ENCODE measurements at places on chromosomes 7 and 10.

DNA sequence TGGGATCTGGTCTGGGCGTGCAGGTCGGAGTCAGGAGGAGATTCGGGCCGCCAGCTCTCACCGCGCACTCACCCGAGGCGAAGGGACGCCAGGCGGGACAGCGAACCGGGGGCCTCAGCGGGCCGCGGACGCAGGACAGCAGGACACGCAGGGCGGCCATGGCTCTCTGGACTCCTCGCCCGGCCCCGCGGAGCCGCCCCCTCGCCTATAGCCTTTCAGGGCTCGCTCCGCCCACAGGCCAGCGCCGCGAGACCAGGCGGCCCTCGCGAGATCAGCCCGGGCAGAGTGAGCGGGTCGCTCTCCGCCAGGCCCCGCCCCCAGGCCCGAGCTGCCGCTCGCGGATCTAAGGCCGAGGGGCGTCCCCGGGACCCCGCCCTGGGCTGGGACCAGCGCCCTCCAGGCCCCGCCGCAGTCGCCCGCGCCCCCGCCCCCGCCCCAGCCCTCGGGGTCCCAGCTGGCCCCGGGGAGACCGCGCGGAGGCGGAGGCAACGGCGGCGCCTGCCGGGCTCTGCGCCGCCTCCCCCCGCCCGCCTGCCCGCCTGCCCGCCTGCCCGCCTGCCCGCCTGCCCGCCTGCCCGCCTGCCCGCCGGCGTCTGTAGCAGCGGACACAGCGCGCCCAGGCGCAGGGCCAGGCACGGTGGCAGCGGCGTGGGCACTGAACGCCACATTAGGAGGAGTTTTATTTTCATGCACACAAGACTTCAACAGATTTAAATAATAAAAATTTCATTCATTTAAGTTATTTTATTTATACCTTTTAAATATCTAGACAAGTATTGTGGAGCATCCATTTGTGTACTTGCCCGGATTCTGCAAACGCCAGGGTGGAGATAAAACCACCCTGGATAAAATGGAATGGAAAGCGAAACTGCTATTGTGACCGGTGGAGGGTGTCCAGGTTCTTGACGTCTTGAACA, at the start of gene ECHS1:
Gene ECHS1, minus strand, starts transcription at position 181 of the 917 bp plus-strand sequence. Its CDS starts 21 bp downstream, at position 160.
- peak; percentile 88 for DNase-seq

- DNase-seq: no peak
Measured at GRCh38 chr7:148628011-148628410, 37.4 kb downstream of the C7orf33 start.

DNA sequence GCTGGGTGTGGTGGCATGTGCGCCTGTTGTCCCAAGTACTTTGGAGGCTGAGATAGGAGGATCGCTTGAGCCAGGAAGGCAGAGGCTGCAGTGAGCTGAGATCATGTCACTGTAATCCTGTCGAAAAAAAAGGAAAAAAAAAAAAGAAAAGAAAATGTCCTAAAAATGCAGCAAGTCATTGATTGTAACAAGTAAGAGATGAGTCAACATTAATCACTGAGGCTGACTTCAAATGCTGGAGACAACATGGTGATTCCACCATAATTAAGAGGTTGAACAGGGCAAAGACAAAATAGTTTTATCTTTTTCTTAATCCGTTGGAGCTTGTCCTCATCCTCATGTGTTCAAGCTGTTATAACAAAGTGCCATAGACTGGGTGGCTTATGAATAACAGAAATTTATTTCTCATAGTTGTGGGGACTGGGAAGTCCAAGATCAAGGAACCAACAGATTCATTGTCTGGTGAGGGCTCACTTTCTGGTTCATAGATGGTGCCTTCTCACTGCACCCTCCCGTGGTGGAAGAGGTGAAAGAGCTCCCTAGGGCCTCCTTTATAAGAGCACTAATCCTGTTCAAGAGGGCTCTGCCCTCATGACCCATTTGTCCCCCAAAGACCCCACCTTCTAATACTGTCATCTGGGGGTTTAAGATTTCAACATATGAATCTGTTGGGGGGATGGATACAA, 60.3 kb downstream of the TBXAS1 start:
- no peak for DNase-seq

GRCh38 chr10:128734734-128735133, 608.5 kb upstream of the MKI67 start:
- no peak for DNase-seq

DNA sequence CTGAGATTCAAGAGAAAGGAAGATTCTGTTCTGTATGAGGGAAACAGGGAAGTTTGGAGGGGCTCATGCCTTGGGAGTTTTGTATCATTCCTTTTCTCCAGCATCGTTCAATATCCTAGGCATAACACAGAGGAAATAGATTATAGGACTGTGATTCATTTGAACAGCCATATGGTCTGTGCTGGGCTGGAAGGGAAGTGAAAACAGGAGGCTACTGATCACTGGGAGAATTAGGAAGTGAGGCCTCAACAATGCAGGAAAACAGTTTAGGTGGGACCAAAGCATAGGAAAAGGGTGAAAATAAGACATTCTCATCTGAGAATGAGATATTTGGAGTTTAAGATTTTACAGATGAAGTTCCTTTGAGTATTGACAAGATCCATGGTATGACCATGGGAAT, 70.7 kb upstream of the MKX start:
- DNase-seq: no peak

DNA sequence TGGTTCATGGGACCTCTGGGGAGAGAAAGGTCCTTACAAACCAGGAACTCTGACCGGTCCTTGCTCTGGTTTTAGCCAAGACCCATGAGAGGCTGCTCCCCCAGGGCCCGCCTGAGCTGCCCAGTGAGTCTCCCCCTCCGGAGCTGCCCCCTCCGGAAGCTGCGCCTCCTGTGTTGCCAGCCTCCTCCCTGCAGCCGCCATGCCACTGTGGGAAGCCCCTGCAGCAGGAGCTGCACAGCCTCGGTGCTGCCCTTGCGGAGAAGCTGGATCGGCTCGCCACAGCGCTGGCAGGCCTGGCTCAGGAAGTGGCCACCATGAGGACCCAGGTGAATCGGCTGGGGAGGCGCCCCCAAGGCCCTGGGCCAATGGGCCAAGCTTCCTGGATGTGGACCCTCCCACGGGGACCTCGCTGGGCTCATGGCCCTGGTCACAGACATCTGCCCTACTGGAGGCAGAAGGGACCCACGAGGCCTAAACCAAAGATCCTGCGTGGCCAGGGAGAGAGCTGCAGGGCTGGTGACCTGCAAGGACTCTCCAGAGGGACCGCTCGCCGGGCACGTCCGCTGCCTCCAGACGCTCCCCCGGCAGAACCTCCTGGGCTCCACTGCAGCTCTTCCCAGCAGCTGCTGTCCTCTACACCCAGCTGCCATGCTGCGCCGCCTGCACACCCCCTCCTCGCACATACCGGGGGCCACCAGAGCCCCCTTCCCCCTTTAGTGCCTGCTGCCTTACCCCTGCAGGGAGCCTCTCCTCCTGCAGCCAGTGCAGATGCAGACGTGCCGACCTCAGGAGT, 40.1 kb downstream of the ZNF467 start:
- DNase-seq: no peak

DNA sequence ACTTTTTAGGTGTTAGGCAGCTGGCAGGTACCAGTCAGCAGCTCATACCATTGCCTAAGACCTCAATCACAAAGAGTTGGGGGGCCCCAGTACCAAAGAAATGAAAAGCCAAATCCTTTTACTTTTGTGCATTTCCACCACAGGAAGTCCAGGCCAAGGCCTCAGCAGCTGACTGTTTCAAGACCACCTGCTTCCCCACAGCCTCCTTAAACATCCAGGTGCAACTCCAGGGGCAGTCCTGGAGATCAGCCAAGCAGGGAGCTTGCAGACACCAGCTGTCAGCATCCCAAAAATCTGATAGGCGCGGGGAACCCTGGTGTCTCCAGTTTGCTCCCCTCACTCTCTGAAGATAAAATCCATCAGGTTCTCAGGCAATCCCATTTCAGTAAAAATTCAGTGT, 91.5 kb upstream of the EFCAB10 start:
- peak; percentile 81 for DNase-seq

- no peak for DNase-seq
Measured at GRCh38 chr7:153616711-153617325, 435.4 kb upstream of the DPP6 start.

DNA sequence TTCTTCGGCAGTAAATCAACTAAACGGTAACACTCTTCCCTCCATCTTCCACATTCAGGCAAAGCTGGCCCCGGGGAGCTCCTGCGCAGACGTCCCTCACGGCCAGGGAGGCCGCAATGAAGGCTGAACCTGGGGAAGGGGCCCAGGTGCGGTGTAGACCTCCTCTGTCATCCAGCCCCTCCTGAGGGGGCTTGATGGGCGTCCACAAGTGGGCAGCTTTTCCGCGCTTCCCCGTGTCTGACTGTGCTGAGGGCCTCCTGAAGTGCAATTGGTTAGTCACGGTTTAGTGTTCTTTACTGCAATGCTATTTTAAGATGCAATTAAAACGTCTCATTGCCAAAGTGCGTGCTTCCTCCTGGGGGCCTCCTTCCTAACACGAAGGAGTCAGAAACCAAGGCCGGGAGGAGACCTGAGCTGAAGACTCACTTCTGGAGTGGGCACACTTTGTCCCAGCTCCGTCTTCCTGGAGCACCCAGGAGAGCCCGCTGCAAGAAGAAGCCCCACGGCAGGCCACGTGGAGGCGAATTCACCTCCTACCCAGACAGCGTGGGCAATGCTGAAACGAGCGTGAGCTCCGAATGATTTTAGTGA, 173.3 kb downstream of the ELFN1 start:
- DNase-seq: no peak

DNA sequence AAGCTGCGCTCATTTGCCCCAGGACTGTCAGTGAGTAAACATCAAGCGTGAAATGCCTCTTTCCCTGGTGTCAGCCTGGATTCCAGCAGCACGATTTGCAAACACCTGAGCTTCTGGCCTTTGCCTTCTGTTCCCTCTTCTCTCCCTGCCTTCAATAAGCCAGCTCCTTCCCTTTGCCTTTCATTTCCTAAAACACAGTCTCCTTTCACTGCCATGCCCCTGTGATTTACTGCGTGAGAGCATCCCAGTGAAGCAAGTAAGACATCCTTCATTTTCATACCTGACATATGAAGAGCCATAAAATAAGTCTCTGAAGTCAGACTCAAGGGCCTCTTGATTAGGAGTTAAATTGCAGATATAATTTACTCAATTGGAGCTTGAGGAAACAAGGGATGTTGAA, 681.8 kb downstream of the TYW1 start:
- no peak for DNase-seq

DNA sequence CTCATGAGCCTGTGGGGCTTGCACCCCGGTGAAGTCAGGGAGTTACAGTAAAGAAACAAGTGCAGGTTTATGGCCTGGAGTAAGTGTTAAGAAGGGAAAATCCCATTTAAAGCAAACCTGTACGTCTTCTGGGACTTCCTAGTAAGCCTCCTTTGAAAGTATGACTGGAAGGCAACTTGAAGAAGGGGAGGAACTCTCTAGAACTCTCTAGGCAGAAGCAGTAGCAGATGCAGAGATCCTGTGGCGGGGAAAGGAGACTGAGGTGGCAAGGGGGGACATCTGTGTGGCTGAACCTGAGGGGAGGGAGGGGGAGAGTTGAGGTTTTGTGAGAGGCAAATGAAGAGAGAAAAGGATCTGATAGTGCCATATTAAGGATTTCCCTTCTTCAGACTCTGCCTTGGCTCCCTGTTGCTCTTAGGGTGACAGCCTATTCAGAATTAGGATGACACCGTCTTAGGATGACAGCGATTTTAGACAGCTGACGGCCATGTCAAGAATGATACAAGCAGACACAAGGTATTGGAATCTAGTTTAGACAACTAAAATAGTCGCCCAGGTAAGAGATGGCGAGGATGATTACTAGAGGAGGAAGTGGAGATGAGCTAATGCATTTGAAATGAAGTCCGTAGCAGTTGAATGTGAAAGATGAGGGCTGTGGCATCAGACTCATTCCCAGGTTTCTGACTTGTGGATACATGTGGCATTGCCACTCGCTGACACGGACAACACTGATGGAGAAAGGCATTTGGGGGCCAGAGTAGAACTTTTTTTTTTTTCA, 29.0 kb downstream of the CUL1 start:
- no peak for DNase-seq

DNA sequence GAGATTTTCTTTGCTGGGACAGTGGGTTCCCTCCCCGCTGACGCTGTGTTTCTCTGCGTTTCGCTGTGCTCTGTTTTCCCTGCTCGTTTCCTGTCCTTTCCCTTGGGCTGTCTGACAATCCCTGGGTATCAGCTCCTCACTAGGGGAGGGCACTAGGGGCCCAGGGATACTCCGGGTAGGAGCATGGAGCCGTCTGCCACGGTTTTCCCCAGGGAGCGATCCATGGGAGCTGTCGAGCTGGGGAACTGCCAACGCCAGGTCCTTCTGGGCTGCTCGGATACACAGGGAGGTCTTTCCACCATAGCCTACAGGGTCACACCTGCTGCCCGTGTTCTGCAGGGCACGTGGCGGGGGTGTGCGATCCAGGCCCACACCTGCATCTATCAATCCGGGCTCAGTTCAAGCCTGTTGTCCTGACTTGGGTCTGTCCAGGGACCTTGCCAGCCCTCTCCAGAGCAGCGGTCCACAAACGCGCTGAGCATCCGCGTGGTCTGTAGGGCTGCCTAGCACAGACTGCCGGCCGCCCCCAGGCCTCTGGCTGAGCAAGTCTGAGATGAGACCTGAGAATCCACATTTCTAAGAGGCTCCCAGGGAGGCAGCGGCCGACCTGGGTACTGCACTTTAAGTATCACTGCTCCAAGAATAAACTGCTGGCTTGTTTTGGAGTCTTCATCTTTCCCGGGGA, 263.1 kb downstream of the ELFN1 start:
- DNase-seq: peak; percentile 90

GRCh38 chr10:132504501-132505272, 32.9 kb upstream of the INPP5A start:
- no peak for DNase-seq

DNA sequence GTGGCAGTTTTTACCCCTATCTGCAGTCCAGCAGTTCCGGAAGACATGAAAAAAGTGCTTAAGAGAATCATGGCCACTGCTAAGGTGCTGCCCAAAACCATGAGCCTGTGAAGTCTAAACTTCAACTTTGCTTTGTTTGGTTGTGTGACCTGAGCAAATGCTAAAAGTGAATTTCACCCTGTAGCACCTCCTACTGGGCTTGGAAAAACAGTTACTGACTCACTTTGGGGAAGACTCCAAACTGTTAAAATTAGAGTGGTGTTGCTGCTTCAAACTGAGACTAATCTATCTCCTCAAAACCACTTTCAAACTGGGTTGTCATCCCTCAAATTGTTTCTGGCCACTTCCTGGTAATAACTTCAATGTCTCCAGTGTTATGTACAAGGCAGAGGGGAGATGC, 21.3 kb downstream of the MKX start:
- no peak for DNase-seq

DNA sequence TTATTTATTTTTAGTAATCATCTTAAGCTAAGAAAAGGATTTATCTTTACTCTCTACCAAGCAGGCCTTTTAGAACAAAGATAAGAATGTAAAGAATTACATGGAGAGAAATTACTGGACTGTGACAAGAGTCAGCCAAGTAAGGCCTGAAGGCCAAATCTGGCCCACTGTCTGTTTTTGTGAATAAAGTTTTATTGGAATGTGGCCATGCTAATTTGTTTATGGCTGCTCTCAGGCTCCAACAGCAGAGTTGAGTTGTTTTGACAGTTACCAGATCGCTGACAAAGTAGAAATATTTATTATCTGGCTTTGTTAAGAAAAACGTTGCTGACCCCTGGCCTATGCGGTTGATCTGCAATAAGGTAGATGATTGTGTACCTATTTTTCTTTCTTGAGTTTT, 6.1 kb downstream of the ARID5B start:
- DNase-seq: no peak

GRCh38 chr7:24965831-24966708, 13.9 kb downstream of the OSBPL3 start:
- DNase-seq: no peak

GRCh38 chr10:44890696-44891563, 20.2 kb upstream of the TMEM72 start:
- DNase-seq: no peak

Measured in NCI-H1092 (cell line).